Activated CD8-positive, alpha-beta memory T cell treated with anti-CD3 and anti-CD28 coated beads for 48 hours (primary cell): ENCODE measurements at places on chromosomes 3 and 15.
A peak's percentile ranks its signal among the peaks of the same experiment; 100 is the strongest.

DNA sequence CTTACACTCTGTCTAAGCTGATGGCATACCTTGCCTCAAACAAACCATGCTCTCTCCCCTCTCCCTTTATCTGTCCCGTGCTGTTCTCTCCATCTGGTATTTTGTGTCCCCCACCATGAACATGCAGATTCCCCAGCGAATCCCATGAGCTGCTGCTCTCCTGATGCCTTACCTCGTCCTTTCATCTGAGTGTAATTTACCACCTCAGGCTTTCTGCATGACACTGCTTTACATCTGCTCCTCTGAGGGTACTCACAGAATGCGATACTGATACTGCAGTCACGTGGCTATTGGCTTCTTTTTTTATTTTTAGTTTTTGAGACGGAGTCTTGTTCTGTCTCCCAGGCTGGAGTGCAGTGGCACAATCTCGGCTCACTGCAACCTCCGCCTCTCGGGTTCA is 341.7 kb downstream of the PTPRG start:
- no peak for DNase-seq

DNA sequence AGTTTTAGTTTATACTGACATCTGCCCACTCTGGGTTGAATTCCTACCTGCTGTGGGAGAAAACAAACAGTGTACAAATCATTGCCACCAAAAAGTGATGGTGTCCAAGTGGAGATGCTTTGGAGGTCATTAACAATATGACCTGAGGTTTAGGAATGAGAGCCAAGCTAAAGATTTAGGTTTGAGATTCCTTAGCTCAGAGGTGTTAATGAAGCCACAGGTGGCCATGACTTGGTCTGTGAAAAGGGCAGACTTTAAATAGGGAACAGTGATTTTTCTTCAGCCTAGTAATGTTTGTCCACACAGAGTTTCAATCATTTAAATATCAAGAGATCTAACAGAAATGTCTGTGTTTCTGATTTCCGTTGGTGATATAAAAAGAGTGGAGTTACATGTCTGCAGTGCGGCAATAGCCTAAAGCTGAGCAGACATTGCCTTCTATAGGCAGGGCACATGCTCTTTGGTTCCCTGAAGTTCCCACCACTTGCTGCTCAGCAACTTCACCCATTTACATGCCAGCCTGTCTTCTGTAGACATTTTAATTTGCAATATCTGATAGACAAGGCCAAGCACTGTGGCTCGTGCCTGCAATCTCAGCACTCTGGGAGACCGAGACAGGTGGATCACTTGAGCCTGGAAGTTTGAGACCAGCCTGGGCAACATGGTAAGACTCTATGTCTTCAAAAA is 423.2 kb downstream of the IL5RA start:
- no peak for DNase-seq

DNA sequence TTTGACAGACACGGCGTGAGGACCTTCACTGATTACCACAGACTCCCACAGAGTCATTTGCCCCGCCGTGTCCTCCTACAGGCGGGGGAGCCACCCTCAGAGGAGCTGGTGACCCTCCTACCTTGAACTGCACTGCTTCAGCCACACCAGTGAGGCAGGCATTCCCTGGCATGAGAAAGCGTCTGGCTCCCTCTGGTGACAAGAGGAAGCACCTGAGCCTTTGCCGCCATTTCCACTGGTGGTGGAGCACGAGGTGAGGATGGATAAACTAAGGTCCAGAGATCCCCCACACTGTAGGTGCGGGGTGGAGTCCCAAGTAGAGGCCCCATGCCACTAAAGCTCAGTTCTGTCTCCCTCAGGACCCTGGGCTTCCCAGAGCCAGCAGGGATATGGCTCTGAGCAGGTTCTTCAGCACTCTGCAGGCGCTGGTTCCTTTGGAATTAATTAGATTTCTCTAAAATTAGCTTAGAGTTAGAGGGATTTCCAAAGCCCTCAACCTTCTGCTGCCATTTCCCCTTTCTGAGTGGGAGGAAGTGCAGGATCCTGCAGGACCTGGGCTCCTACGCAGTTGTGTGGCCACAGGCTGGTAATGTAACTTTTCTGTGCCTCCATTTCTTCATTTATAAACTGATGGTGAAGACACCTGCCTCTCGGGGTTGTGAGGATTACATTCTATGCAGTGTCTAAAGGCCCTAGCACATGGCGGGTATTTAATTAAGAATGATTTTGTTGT is 224.0 kb downstream of the SLCO3A1 start:
- DNase-seq = peak; percentile 40

DNA sequence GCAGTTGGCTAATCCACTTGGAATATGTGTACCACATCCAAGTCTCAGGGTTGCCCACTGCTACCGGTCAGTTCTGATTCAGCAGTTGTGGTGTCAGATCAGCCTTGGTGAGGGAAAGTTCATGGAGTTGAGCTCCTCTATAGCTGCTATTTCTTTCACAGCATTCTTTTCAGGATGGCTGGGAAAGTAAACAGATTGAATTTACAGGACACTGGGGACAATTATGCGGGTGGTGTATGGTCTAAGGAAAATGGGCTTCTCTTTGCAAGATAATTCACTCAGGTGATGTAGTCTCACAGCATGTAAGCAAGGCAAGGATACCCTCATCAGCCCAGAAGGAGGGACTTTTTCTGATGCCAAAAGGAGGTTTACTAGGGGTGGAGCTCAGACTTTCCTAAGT is 249.9 kb downstream of the DOCK3 start:
- no peak for DNase-seq

DNA sequence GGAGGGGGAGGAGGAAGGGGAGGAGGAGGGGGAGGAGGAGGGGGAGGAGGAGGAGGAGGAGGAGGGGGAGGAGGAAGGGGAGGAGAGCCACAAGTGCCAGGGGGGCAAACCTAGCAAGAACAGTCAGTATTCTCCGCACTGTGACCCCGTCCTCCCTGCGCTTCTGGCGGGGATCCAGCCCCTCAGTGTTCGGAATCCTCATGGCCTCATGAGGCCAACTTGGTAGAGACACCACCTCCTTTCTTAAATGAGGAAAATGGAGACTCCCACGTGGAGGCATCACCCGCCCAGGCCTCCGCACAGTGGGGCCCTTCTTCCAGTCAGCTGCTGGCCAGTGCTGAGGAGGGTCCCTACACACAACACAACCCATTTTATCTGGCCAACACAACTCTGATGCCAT is 163.4 kb downstream of the XXYLT1 start:
- no peak for DNase-seq
